ENCODE measurements at places on chromosomes 1 and 21.

DNA sequence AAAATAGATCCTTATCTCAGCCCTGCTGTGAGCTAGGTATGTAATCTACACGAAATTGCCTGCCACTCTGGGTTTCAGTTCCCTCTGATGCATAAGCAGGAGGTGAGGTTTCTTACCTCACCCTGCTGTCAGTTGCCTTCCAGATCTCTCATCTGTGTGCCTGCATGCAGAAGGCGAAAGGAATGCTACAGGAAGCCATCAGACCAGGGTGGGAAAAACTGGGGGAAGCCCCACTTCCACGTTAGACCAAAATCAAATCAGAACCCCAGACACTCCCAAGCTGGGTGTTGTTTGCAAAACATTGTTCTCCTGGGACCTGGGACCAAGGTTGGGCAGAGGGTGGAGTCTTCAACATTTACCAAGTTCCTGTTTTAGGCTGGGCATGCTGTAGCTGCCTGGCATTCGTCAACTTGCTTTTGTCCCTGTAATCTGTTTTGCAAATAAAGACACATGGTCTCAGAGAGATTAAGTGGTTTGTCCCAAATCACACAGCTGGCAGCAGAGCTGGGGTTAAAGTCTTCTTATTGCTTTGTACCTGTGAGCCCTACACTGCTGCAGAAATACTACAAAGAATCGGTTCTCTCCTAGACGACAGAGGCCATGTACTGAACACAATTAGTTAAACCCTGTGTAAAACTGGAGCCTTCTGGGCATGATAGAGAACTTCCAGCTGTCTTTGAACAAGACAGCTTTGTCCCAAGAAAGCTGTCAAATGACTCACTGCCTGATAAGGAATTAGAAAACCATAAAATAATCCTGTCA is 389.7 kb upstream of the RUNX1 start:
- no peak for DNase-seq

GRCh38 chr1:24871306-24871901 is 58.7 kb downstream of the RUNX3 start:
- no peak for DNase-seq

- DNase-seq, result no peak
These were observed 14.6 kb downstream of the SYF2 start for GRCh38 chr1:25217598-25218232.

DNA sequence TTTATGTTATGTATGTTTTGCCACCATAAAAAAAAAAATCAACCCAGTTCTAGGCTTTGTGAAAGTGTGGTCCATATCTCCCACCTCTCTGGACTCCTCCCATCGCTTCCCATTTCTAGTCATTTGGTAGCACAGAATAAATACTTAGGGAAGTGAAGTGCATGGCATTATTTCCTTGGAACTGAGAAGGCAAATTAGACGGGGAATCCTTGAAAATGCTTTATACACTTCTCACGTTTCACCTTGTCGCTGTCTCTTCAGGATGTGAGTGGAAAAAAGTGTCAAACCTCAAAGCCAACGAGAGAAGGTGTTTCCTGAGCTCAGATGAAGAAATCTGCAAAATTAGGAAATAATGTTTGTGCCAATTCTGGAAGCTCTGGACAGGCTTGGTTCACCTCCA is 209.9 kb downstream of the ATG4C start:
- DNase-seq, result no peak

DNA sequence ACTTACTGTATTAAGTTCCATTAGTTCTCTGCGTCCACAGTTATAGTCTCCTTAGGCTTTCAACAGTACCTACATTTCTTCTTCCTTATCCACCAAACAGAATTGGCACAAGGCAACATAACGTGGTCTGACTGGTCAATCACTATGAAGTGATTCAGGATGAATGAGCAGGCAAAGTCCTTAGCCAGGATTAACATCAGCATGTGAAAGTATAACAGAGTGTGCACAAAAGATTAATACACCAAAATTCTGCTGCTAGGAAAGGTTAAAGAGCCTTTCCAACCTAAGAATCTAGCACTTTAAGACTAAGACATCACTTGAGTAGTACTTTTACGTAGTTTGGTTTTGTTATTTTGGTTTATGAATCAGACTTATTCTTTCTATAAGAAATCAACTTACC is 15.8 kb downstream of the DEPDC1 start:
- no peak for DNase-seq

GRCh38 chr1:39898648-39899603 is 2.8 kb downstream of the MYCL start:
- no peak for DNase-seq

GRCh38 chr1:64942675-64943074 is 23.7 kb downstream of the JAK1 start:
- DNase-seq, result no peak

GRCh38 chr1:24321697-24322469 is 2.7 kb downstream of the GRHL3 start:
- no peak for DNase-seq

DNA sequence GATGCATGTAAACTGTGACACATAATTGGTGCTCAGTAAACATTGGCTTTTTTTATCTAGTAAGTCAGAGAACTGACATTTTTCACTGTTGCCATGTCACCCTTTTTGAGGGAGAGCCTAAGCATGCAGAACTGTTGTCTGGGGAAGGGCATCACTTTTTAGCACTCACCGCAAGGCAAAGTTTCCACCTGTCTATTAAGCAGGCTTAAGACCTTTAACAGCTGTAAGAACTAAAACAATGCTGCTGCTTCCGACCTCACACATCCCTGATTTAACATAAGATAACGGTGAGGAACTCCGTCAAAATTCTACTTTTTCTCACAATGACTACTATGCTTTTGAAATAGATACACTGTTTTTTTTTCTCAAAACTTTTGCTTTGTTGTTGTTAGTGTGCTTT is 554.8 kb downstream of the NUF2 start:
- no peak for DNase-seq

GRCh38 chr1:21628798-21629393 is 40.3 kb downstream of the RAP1GAP start:
- no peak for DNase-seq

DNA sequence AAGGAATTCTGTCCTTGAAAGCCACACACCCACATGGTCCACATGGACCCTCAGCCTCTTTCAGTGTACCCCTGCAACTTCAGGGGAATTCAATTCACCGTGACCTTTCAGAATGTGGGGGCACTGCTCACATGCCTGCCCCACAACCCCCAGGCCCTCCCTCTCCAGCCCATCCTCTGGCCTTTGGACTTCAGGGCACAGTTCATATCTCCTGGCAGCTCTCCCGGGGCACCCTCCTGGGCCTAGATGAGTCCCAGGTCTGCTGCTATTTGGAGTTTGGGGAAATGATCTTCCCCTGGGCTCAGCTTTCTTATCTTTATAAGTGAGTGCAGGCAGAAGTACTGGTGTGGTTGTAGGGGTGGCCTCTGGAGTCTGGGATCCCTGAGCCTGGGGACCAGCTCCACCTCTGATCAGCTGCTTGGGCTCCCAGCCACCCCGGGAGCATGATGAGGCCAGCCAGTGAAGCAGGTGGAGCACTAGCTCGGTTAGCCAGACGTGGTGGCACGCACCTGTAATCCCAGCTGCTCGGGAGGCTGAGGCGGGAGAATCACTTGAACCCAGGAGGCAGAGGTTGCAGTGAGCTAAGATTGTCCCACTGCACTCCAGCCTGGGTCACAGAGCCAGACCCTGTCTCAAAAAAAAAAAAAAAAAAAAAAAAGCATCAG is 15.8 kb downstream of the C1orf167 start:
- no peak for DNase-seq

- DNase-seq, result no peak
These were observed 34.9 kb downstream of the VANGL1 start for GRCh38 chr1:115676498-115677181.

- DNase-seq, result no peak
These were observed 1.9 kb downstream of the EPHX1 start for GRCh38 chr1:225811622-225812487.

GRCh38 chr1:50548243-50548642 is 125.0 kb upstream of the DMRTA2 start:
- DNase-seq, result no peak

DNA sequence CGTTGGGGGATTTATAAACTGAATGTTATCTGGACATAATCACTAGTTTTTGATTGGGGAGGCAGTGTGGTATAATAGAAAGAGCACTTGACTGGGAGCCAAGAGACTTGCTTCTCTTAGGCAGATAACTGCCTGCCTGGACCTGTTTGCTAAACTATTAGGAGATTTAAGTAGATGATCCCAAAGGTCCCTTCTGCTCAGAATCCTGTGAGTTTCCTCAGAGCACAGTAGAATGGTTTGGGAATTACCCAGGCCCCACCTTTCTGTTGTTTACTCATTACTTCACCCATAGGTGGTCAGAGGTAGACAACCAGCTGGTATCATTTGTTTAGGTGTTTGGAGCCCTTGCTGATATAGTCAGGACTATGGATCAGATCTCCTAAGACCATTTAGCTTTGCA is 10.3 kb upstream of the PODN start:
- no peak for DNase-seq

- DNase-seq, result no peak
These were observed 2.6 kb downstream of the TEDDM1 start for GRCh38 chr1:182397653-182398393.

Measured in cortex of kidney (tissue), 1 donor.